ENCODE measurements at places on chromosomes 2 and 18.

DNA sequence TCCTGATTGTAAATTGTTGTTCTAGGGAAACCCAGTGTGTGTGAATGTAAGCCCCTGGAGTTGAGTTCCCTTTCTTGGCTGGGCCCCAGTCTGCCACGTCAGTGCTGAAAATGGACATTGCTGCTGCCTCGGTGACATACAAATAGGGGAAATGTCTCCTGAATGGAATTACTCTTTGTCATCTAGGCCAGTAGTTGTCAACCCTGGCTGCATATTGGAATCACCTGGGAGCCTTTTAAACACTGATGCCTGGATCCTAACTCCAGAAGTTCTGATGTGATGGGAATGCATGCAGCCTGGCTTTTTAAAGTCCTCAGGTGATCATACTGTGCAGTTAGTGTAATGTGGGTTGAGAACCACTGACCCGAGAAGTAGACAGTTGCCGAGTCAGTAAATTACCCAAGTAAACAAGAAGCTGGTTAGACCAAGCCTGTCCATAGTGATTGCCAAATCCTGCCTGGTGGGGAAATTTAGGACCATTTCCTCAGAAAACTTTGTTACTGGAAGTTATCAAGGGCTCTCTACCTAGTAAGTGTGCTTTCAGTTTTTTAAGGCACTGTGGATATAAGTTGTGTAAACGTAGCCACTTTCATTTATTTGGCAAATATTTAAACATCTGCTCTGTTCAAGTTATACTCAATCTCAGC lies 27.6 kb upstream of the IL1R1 start:
- no peak for DNase-seq

GRCh38 chr18:73414598-73414997 lies 546.8 kb upstream of the NETO1 start:
- no peak for DNase-seq

DNA sequence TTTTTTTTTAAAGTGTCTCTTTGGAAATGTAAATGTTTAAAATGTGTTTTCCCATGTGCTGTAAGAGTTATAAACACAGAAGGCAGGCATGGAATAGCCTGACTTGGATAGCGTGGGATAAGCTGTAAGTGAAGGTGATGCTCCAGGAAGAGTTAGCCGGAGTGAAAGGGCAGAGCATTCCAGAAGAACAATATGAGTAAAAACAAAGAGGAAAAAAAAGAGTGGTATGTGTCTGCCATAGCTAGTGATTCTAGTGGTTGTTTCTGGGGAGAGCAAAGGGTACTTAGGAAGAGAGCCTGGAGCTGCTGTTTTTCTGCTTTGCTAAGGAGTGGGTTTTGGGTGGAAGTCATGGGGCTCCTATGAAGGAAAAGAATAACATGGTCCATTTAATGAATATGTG lies 126.9 kb upstream of the DLGAP1 start:
- DNase-seq: no peak

DNA sequence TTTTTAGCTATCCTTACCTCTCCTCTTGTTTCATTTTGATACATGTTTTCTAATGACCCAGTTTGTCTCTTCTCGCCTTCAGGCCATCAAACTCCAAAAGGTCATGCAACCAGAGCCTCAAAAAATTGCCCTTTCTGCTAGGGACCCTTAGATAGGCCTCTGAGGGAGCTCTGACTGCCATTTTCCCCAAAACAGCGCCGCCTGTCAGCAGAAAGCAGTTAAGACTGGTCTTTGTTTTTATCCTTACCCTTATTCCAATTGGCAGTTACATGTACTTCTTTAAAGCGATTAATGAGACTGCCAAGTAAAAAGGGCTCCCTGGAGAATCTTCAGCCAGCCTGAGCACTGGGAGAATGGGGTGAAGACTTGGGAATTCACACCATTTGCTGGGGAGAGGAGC lies 55.1 kb upstream of the RIT2 start:
- no peak for DNase-seq

DNA sequence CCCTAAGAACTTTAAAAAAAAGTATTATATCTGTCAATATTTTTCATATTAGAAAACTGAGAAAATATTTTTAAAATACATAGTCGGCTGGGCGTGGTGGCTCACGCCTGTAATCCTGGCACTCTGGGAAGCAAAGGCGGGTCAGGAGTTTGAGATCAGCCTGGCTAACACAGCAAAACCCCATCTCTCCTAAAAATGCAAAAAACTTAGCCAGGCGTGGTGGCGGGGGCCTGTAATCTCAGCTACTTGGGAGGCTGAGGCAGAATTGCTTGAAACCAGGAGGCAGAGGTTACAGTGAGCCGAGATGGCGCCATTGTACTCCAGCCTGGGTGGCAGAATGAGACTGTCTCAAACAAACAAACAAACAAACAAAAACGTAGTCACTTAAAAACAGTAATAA lies 5.1 kb upstream of the KCMF1 start:
- no peak for DNase-seq

GRCh38 chr18:9867071-9867594 lies 18.6 kb upstream of the TXNDC2 start:
- DNase-seq: no peak

GRCh38 chr2:8544786-8545694 lies 136.8 kb upstream of the ID2 start:
- peak; percentile 95 for DNase-seq

DNA sequence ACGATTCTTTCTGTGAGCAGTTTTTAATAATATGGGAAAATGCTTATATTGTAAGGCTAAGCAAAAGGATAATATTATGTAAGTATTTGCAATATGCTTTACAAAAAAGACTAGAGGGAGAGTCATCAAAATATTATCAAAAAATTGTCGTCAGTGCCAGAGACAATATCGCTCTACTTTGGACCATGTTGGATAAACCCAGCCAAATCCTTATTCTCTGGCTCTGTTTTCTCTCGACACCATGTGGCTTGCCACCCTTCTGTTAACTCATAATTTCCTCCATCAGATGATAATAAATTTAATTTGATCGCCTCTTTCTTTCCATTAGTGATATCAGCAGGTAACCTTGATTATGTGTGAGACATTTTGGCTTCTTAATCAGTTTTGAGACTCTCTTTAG lies 129.9 kb downstream of the CDC42EP3 start:
- no peak for DNase-seq

DNA sequence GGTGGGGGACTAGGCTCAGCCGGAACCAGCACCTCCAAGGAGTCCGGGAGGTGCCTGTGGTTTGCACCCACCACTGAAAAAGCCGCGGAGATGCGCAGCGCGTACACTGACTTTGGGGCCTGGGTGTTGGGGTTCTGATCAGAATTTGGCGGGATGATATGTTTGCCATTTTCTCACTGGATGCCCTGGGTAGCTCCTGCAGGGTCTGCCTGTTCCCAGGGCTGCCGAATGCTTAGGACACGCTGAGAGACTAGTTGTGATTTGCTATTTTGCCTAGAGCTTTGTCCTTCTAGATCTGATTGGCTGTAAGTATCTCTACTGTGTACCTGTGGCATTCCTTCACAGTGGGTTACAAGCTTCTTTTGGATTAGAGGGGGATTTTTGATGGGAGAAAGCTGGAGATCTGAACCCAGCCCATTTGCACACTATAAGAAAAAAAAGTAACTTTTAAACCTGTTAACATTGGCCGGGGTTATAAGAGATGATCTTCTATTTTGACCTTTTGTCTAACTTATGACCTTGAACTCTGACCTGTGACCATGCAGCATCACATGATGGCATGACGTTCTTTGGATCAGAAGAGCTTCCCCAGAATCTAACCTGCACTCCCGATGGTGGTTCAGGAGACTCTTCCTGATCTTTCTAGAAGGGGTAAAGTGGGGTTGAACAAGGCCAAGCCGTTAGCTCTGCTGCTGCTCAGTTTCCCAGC lies 1.6 kb downstream of the KCNE4 start:
- no peak for DNase-seq

DNA sequence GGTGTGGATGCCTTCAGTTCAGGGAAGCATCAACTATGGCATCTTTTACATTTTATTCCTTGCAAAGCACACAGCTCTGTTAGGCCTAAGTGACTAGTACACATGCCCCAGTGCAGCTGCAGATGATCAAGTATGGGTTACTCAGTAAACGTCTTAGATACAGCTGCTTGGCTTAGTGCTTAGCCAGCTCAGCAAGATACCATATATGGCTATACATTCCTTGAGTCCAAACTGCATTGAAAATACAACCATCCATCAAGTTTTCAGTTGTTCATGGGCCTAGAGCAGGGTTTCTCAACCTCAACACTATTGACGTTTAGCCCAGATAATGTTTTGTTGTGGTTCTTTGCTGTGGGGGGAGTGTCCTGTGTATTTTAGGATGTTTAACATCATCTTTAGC lies 769.9 kb downstream of the TSN start:
- no peak for DNase-seq

GRCh38 chr2:190506666-190507065 lies 27.9 kb downstream of the NEMP2 start:
- no peak for DNase-seq

- no peak for DNase-seq
Measured at GRCh38 chr2:133726973-133727372, 158.7 kb upstream of the NCKAP5 start.

- no peak for DNase-seq
Measured at GRCh38 chr2:107412209-107412904, 414.3 kb upstream of the RGPD4 start.

GRCh38 chr2:154978244-154978643 lies 279.7 kb downstream of the KCNJ3 start:
- no peak for DNase-seq

DNA sequence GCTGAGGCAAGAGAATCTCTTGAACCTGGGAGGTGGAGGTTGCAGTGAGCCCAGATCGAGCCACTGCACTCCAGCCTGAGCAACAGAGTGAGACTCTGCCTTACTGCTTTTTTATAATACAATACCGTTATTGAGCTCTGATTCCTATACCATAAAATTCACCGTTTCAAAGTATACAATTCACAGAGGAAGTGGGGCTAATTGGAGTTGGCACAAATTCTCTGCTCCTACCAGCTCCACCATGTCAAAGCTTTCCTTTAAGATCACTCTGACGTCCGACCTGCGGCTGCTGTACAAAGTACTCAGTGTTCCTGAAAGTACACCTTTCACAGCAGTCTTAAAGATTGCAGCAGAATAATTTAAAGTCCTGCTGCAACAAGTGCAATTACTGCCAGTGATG lies 29.6 kb upstream of the CYBRD1 start:
- no peak for DNase-seq

GRCh38 chr2:200405599-200406298 lies 99.3 kb downstream of the SPATS2L start:
- peak; percentile 69 for DNase-seq

DNA sequence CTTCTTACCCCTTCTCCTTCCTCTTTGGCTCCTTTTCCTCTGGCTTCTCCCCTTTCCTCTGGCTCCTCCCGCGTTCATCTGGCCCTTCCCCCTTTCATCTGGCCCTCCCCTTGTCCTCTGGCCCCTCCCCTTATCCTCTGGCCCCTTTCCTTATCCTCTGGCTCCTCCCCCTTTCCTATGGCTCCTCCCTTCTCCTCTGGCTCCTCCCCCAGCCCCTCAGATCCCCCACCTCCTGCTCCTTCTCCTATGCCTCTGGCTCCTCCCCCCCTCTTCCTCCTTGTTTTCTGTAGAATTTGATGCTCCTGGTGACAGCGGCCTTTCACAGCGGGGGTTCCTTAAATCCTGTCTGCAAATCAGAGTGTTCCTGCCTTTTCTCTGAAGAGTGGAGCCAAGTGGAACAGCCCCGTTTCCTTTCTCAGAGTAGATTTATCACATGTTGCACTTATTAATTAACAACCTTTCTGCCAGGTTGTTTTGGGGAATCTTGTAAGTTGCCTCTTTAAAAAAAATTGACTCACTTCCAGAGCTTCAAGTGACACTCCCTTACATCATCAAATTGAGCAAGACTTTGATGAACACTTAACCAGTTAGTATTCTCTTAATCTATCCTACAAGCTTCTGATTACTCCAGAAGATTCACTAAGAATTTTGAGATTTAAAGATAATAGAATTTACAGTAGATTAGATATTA lies 27.9 kb downstream of the FABP1 start:
- DNase-seq: no peak

DNA sequence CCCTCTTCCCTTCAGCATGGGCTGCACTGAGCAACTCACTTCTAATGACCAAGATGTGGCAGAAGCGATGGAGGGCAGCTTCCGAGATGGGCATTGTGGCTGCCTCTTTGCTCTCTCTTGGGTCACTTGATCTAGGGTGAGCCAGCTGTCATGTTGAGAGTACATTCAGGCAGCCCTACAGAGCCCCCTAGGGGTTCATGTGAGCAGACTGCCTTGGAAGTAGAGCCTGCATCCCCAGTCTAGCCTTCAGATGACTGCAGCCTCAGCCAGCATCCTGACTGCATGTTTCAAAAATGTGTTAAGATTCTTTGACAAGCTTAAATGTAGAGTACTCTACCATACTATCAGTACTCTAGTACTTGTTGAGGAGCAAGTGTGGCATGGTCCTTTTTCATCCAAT lies 143.9 kb downstream of the NCK2 start:
- no peak for DNase-seq

DNA sequence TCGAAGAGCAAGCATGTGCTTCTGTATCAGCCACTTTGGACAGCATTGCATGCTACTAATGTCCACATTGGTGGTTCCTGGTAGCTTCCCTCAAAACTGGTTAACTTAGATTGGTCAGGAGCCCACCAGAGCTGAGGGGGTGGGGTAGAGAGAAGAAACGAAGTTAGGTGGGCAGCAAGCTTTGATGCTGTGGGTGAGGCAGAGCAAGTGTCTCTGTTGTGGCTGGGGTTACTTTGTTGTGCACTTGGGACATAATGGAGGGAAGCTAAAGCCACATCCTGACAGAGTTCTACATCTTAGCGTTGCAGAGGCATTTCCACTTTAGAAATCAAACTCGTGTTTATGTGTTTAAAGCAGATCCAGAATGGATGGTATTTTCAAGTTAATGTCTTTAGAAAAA lies 82.7 kb downstream of the FAM168B start:
- no peak for DNase-seq

GRCh38 chr18:7980656-7981055 lies 413.5 kb downstream of the PTPRM start:
- DNase-seq: no peak

DNA sequence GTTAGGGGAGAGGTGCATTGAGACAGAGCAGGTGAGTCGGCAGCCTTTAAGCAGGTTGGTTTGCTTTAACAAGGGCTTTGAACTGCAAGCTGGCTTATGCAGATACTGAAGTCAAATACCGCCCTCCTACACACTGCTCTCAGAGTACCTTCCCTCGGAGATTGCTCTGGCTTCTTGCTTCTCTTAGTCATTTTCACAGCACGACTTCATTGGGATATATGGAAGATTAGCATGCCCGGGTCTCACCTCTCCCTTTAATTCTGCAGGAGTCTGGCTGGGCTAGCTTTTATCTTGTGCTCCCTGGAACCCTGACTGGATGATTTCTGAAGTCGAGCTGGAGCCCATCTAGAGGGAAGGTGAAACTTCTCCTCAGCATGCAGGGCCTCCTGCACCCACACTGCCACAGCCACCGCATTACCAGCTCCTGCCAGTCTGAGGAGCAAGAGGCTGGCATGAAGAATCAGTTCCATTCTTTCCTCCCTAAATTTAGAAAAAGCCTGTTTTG lies 395.5 kb upstream of the HNRNPA3 start:
- no peak for DNase-seq

DNA sequence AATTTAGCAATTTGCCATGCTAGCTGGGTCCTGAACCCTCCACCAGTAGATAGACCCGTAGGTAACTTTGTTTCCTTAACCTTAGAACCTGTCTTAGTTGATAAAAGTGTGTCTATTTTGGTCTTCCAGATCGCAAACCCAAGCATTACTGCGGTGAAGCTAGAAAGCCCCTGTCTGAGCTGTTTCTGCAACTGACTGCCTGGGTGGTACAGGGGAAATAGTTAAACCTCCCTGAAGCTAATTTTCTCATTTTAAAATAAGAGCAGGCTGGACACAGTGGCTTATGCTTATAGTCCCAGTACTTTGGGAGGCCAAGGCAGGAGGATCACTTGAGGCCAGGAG lies 101.7 kb upstream of the MSH2 start:
- no peak for DNase-seq

Measured in SHP77 treated with DMSO at 0.1 percent for 48 hours (cell line).